Activated CD8-positive, alpha-beta memory T cell treated with anti-CD3 and anti-CD28 coated beads for 1 hour (primary cell): ENCODE measurements at places on chromosomes 7 and 10.

- DNase-seq: no peak
Measured at GRCh38 chr7:37665352-37666022, 18.1 kb upstream of the GPR141 start.

DNA sequence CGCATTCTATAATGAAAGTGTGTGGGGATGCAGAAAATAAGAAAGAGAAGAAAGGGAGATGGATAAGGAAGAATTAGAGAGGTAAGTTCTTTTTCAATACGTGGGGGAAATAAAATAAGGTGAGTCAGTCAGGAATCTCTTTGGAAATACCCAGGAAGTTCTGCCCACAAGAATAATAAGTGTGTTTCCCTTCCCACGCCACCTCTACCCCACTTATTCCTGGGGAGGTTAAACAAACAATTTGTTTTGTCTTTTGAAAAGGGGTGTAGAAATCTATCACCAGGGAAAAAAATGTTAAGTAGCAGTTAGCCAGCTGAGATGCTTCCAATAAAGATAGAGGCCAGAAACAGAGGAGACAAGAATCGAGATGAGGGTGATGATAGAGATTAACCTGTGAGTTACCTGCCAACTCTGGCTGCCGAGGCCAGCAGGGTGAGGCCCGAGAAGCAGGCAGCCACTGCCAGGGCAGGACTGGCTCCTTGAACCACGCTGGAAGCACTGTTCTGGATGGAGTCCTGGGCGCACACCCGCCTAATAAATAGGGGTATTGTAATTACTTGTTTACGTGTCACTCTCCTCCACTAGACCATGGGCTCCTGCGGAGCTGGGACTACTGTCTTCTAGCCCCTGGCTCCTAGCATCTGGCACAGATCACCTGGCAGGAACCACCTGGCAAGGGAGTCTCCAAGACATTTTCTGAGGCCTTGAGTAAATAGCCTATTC is 191.3 kb downstream of the FGFR2 start:
- DNase-seq: no peak

DNA sequence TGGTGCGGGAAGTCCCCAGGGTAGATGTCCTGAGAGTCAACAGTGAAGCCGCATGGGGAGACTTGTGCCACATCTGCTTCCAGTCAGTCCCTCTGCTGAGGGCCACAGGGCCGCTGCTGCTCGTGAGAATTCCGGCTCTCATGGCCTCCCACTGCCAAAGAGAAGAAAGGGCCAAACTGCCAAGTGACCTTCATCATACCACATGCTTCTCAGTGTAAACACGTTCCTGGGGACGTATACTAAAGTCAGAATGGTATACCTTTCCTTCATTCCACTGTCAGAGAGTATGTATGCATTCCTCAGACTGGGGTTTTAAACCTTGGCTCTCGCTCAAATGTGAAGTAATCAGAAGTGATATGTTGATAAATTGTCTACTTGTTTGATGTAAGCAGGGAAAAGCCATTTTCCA is 52.8 kb upstream of the SEC61G start:
- DNase-seq: no peak

- no peak for DNase-seq
Measured at GRCh38 chr10:82847242-82847641, 972.2 kb downstream of the NRG3 start.

- no peak for DNase-seq
Measured at GRCh38 chr7:27434756-27435400, 192.3 kb downstream of the EVX1 start.

DNA sequence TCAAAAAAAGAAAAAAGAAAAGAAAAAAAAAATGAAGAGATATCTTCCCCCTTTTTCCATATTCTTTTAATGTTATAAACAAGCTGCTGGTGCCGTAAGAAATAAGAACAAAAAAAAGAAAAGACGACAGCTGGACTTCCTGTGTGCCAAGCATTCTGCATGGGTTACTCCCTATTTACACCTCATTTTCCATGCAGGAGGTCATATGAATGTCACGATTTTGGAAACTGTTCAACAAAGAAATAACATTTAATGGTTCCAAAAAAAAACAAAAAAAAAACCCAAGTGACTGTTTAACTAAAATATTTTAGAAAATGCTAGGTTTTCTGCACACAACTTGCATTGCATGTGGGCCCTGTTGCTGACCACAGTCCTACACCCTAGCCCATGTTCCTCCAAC is 159.3 kb downstream of the TNS3 start:
- DNase-seq: no peak

DNA sequence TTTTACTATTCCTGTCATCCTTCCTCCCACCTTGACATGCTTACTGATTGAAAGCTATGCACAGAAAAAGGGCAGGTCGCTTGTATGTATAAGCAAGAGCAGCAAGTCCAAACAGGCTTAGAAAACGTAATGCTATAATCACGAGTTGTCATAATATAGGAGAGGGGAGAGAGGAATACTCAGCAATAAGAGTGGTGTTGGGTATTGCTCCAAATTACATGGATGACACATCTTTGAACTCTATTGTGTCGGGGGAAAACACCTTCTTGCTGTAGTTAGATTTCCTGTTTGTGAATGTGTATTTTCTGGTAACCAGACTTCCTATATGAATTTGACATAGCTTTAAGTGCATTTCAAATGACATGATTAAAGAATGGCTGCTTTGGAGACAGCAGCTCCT is 7.5 kb downstream of the MET start:
- no peak for DNase-seq

GRCh38 chr10:16967866-16968415 is 150.7 kb upstream of the RSU1 start:
- no peak for DNase-seq

- no peak for DNase-seq
Measured at GRCh38 chr10:113148901-113149300, 198.9 kb downstream of the TCF7L2 start.

DNA sequence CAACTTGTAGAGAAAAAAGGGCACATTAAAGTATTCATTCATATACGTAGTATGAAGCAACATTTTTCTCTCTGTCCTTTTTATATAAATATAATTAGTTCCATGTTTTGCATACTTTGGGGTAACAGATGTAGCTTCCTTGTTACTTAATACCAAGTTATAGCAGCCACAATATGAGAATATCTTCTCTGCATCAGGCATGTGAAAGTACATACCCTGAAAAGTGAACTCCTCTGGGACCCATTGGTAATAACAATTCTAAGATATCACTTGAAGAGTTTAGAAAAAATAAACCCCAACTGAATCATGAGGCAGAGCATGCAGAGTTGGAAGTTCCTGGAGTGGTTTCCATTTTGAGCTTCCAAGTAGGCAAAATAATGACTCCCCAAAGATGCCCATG is 2.4 kb upstream of the CRPPA start:
- DNase-seq: no peak

- DNase-seq: no peak
Measured at GRCh38 chr10:102802920-102803534, 34.2 kb downstream of the CYP17A1 start.

- no peak for DNase-seq
Measured at GRCh38 chr10:119543814-119544642, 1.5 kb upstream of the RGS10 start.

GRCh38 chr7:25882151-25882773 is 269.7 kb upstream of the NFE2L3 start:
- no peak for DNase-seq

GRCh38 chr10:31756101-31756728 is 172.4 kb downstream of the ARHGAP12 start:
- DNase-seq: no peak

GRCh38 chr10:90484518-90484917 is 373.3 kb downstream of the HTR7 start:
- DNase-seq: no peak

DNA sequence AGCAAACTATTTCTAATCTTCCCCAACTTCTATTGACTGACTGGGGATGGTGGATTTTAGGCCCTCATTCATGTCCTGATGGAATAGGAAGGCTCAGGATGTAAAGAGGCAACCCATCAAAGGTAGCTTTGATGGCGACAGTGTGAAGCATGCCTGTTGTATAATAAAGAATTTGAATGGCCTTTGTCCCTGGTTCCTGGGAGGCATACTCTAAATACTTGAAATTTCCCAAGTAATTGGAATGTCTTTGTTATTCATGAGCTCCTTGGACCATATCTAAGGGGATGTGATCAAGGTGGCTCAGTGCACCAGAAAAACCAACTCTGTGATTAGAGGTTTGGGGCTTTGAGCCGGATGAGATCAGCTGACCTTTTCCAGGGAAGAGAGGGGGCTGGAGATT is 264.5 kb upstream of the NEBL start:
- no peak for DNase-seq

GRCh38 chr10:126101325-126101724 is 205.0 kb downstream of the FANK1 start:
- DNase-seq: no peak

- no peak for DNase-seq
Measured at GRCh38 chr7:16833373-16833772, 28.6 kb upstream of the AGR2 start.

GRCh38 chr10:126252884-126253610 is 135.2 kb downstream of the ADAM12 start:
- DNase-seq: no peak

DNA sequence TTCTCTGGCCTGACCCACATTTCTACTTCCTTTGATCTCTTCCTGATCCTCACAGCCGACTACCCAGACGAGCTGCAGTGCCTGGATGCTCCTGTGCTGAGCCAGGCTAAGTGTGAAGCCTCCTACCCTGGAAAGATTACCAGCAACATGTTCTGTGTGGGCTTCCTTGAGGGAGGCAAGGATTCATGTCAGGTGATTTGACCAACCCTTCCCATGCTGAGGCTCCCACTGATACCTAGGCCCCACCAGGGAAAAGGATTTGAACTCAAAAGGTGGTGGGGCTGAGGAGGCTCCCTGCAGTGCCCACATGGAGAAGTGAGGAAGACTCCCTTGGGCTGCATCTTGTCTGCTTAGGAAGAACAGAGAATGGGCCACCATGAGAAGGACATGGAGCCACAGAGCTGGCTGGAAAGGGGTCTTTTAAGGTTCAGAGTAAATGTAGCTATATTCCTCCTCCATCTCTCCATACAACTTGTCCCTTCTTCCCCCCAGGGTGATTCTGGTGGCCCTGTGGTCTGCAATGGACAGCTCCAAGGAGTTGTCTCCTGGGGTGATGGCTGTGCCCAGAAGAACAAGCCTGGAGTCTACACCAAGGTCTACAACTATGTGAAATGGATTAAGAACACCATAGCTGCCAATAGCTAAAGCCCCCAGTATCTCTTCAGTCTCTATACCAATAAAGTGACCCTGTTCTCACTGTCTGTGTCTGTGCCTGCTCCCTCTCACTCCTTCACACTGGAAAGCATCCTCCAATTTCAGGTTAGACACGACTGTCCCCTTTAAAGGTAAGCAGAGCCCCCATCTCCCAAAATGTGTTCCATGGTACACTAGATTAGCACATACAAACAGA is 3.3 kb downstream of the PRSS1 start:
- no peak for DNase-seq
